ENCODE measurements at places on chromosomes 5 and 9. TPM values are rescaled to one million over a fixed set of nuclear protein-coding genes. Genes with fewer than 3 reads are reported as not detected.

DNA sequence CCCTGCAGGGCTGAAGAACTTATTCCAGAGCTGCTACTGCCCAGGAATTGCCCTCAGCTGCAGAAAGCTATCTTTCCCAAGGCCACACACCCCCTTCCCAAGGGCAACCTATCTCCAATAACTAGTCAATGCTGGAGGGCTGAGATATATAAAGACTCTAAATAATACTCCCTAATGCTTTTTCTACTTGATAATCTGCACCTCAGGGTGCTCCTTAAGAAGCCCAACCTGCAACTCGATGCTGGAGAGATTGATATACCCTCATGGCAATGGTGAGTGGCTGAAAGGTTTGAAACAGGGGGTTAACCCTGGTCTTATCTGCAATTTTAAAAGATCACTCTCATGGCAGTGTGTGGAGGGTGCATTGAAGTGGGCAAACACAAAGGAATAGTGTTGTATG is 142.7 kb upstream of the APC start:
- peaks cover 6% of the 10 kb centered on the region for H3K4me1 ChIP-seq
- no peak for DNase-seq
- H3K4me3 ChIP-seq = no peak overlapping the region
- no peaks in the 10 kb centered on the region for H3K36me3 ChIP-seq
- no peak overlapping the region for H3K27ac ChIP-seq

DNA sequence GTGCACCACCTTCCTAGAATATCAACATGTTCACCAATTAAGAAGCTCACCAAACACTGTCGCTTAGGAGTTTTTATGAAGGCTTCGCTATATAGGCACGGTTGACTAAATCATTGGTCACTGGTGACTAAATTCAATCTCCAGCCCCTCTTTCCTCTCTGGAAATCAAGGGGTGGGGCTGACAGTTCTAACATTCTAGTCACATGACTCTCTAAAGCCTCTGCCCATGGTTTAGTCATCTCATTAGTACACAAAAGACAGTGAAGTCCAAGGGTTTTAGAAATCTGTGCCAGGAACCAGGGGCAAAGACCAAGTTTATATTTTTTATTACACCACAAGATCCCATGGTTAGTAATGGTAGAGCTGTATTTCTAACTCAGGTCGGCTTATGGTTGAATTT is 243.2 kb downstream of the ELAVL2 start:
- no peaks in the 10 kb centered on the region for H3K27me3 ChIP-seq
- no peaks in the 10 kb centered on the region for H3K36me3 ChIP-seq
- H3K4me1 ChIP-seq = no peaks in the 10 kb centered on the region
- no peak overlapping the region for H3K27ac ChIP-seq
- no peak for DNase-seq
- H3K4me3 ChIP-seq = no peak overlapping the region

The GNPDA1 gene
- 38.3 TPM for total RNA-seq

The GLRA1 gene
- not detected for total RNA-seq

- H3K36me3 ChIP-seq = no peaks in the 10 kb centered on the region
- DNase-seq = no peak
- no peak overlapping the region for H3K27ac ChIP-seq
- no peak overlapping the region for H3K4me3 ChIP-seq
- H3K4me1 ChIP-seq = no peaks in the 10 kb centered on the region
Measured at GRCh38 chr5:25858019-25858418, 1180.4 kb downstream of the CDH9 start.

- no peaks in the 10 kb centered on the region for H3K27me3 ChIP-seq
- H3K4me3 ChIP-seq = no peak overlapping the region
- no peaks in the 10 kb centered on the region for H3K36me3 ChIP-seq
- no peaks in the 10 kb centered on the region for H3K4me1 ChIP-seq
- no peak overlapping the region for H3K27ac ChIP-seq
Measured at GRCh38 chr5:173578947-173579615, 37.4 kb downstream of the BOD1 start.

The SLC34A3 gene
- total RNA-seq = not detected

The MCC gene
- total RNA-seq = 20.6 TPM

DNA sequence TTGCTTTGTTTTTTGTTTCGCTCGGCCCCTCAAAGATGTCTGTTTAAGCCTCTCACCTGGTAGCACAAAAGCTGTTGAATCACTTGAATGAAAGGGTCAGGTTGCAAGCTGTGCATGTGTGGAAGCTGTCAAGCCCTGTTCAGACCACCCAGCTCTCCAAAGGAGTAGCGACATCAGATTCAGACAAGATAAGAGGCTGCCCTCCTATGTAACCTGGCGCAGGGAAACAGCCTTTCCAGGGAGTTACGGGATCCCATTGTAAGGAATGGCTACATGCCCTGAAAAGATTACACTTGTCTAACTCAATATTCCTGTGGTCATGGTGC is 2.9 kb downstream of the FREM1 start:
- H3K4me3 ChIP-seq = no peak overlapping the region
- no peak overlapping the region for H3K27ac ChIP-seq
- H3K36me3 ChIP-seq = no peaks in the 10 kb centered on the region
- DNase-seq = no peak
- no peaks in the 10 kb centered on the region for H3K27me3 ChIP-seq

DNA sequence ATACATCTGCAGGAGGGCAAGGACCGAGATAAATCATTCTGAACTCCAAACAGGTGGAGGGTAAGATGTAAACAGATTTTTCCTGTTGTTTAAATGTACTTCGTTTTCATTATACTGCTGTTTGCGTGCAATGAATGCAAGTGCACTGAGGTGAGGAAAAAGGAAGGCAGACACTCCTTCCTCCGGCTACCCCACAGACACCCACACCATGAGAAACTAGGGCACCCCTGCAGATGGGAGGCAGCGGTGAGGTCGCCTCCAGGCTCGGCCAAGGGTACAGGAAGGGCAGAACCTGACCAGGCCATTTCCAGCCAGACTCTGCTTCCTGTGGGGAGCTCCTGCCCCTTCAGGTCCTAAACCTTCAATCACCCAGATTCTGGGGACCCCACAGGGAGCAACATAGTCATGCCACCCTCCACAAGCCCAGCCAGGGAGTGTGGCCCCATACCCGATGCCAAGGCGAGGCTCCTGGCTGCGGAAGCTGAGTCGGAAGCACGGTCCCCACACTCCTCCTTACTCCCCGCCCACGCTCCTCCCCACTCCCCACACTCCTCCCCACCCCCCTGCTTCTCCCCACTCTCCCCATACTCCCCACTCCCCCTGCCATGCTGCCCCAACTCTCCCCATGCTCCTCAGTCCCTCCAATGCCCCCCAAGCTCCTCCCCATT is 37.1 kb downstream of the VAV2 start:
- H3K36me3 ChIP-seq = no peaks in the 10 kb centered on the region
- peaks cover 63% of the 10 kb centered on the region for H3K4me1 ChIP-seq
- no peak overlapping the region for H3K27ac ChIP-seq
- no peaks in the 10 kb centered on the region for H3K27me3 ChIP-seq

DNA sequence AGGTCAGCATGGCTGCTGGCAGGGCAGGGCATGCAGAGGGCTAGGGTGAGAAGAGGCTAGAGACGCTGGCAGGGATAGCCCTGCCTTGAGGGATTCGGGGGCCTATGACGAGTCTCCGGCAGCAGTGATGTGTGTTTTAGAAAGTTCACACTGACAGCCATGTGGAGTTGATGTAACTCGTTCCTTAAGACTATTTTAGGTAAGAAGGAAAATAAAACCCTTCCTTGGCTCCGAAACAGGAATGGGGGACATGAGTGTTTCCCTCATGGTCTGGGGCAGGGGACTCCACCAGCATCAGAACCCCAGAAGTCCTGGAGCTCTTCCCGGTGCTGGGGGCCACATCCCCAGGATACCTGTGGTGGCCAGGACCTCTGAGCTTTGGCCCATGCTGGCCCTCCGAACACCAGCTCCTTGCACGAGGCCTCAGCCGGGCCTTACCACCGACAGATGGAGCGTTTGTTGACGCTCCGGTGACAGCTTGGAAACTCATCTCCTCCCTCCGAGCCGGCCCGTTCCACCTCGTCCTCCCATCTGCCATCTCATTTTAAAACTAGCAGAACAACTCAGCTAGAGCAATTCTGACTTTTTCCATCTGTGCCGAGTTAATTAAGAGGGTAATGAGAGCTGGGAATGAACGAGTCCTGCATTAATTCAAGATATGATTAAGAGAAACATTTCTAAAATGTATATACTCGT is 337.7 kb downstream of the CDK5RAP2 start:
- DNase-seq = no peak
- no peak overlapping the region for H3K27ac ChIP-seq
- H3K4me3 ChIP-seq = no peak overlapping the region

The SPATA31C1 gene
- not detected for total RNA-seq

The GDNF gene
- total RNA-seq = not detected

The SPATA31E1 gene
- not detected for total RNA-seq

The SPINK6 gene
- total RNA-seq = not detected

- H3K27me3 ChIP-seq = no peaks in the 10 kb centered on the region
- H3K36me3 ChIP-seq = no peaks in the 10 kb centered on the region
- no peaks in the 10 kb centered on the region for H3K4me1 ChIP-seq
- H3K4me3 ChIP-seq = no peak overlapping the region
- no peak overlapping the region for H3K27ac ChIP-seq
Measured at GRCh38 chr5:126720369-126720768, 56.6 kb upstream of the LMNB1 start.

The GALNT10 gene
- 57.6 TPM for total RNA-seq

The FGF10 gene
- 7.6 TPM for total RNA-seq

DNA sequence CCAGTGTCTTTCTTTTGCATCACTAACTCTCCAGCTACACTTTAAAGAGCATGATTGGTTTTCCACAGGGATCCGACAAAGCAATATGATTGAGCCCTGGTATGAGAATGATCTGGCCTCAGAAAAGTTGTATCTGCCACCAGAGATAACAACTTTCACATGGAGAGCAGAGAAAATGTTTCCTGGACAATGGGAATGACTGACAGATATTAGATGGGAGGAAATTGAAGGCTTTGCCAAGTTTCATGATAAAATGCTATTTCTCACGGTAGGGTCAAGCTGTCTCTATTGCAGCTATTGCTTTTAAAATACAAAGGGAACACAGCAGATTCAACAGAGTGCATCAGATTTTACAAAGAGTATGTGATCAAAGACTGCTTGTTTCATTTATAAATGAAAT is 56.4 kb upstream of the GLIS3 start:
- H3K4me3 ChIP-seq = no peak overlapping the region
- H3K4me1 ChIP-seq = no peaks in the 10 kb centered on the region
- H3K27ac ChIP-seq = no peak overlapping the region

DNA sequence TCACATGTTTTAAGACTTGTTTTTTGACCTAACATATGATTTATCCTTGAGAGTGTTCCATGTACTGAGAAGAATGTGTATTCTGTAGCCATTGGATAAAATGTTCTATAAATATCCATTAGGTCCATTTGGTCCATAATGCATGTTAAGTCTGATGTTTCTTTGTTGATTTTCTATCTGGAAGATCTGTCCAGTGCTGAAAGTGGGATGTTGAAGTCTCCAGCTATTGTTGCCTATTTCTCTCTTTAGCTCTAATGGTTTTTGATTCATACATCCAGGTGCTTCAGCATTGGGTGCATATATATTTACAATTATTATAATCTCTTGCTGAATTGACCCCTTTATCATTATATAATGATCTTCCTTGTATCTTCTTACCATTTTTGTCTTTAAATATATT is 451.1 kb downstream of the BRINP1 start:
- no peaks in the 10 kb centered on the region for H3K36me3 ChIP-seq
- H3K4me3 ChIP-seq = no peak overlapping the region
- no peaks in the 10 kb centered on the region for H3K27me3 ChIP-seq
- no peak overlapping the region for H3K27ac ChIP-seq

GRCh38 chr9:27572566-27572917 is 739 bp downstream of the C9orf72 start:
- H3K4me1 ChIP-seq = peaks cover 17% of the 10 kb centered on the region
- no peaks in the 10 kb centered on the region for H3K27me3 ChIP-seq
- no peak for DNase-seq
- H3K27ac ChIP-seq = peak overlapping the region; percentile 98
- no peaks in the 10 kb centered on the region for H3K36me3 ChIP-seq
- peak overlapping the region; percentile 78 for H3K4me3 ChIP-seq

The NEUROG1 gene
- not detected for total RNA-seq

The HTR1A gene
- total RNA-seq = not detected

GRCh38 chr9:124020520-124021384 is 9.2 kb downstream of the LHX2 start:
- DNase-seq = no peak
- no peak overlapping the region for H3K4me3 ChIP-seq
- H3K36me3 ChIP-seq = no peaks in the 10 kb centered on the region
- no peak overlapping the region for H3K27ac ChIP-seq

The TARS1 gene
- total RNA-seq = 93.9 TPM

The PIP5K1B gene
- 35.9 TPM for total RNA-seq

DNA sequence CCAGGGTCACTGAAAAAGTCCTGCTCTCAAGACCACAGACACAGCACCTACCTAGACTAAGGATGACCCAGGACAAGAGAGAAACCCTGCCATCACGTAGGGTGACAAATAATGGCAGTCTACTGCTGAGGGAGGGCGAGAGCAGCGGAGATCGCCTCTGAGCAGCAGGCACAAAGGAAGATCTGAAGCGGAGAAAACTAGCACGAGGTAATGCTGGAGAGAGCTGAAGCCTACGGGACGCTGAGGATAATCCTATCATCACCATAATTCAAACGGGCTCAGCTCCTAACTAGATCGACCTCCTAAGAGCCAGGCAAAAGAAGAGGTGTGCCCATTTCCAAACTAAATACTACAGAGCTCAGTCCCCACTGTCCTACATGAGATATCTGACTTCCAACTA is 41.3 kb downstream of the FBXO10 start:
- no peak for DNase-seq
- H3K27ac ChIP-seq = no peak overlapping the region
- no peak overlapping the region for H3K4me3 ChIP-seq

GRCh38 chr5:87182649-87183048 is 85.0 kb upstream of the RASA1 start:
- no peak for DNase-seq
- no peaks in the 10 kb centered on the region for H3K4me1 ChIP-seq
- no peaks in the 10 kb centered on the region for H3K36me3 ChIP-seq
- no peak overlapping the region for H3K27ac ChIP-seq
- H3K4me3 ChIP-seq = no peak overlapping the region

DNA sequence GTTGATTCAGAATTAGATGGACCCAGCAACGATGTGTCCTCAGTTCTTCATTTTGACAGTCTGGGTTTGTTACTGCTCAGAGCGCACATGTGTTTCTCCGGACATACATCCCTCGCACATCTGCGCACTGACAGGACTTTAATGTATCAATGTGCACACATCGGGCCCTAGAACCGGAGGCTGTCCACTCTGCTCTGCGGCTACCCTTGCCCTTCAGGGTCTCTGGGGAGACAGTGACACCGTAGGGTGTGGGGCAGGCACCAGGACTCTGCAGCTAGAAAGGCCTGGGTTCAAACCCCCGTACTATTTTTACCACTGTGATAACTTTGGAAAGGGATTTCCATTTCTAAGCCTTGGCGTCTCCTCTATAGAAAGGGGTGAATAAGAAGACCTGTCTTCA is 23.5 kb upstream of the LPCAT1 start:
- peaks cover 33% of the 10 kb centered on the region for H3K4me1 ChIP-seq
- H3K27me3 ChIP-seq = no peaks in the 10 kb centered on the region
- H3K27ac ChIP-seq = peak overlapping the region; percentile 81
- H3K36me3 ChIP-seq = no peaks in the 10 kb centered on the region
- H3K4me3 ChIP-seq = no peak overlapping the region
- no peak for DNase-seq

GRCh38 chr5:131210151-131210510 is 39.4 kb downstream of the LYRM7 start:
- H3K4me1 ChIP-seq = peaks cover 11% of the 10 kb centered on the region
- no peak overlapping the region for H3K4me3 ChIP-seq
- H3K27ac ChIP-seq = no peak overlapping the region
- no peaks in the 10 kb centered on the region for H3K27me3 ChIP-seq
- no peaks in the 10 kb centered on the region for H3K36me3 ChIP-seq
- DNase-seq = no peak

- no peaks in the 10 kb centered on the region for H3K36me3 ChIP-seq
- DNase-seq = no peak
- no peaks in the 10 kb centered on the region for H3K4me1 ChIP-seq
Measured at GRCh38 chr9:1065130-1065529, 15.0 kb downstream of the DMRT2 start.
